ENCODE measurements at places on chromosomes 16 and 17. TPM values are rescaled to one million over a fixed set of nuclear protein-coding genes. Genes with fewer than 3 reads are reported as not detected.

The AOC2 gene
- 0.13 TPM for total RNA-seq

The NUPR1 gene
- 54.8 TPM for total RNA-seq

The SRCAP gene
- total RNA-seq = 9.1 TPM

The GDPD3 gene
- 0.22 TPM for total RNA-seq

The RTN4RL1 gene
- 0.22 TPM for total RNA-seq

The NOS2 gene
- not detected for total RNA-seq

The NAA38 gene
- 71.5 TPM for total RNA-seq

The MYH2 gene
- total RNA-seq = 0.65 TPM

The NEUROD2 gene
- not detected for total RNA-seq

The CPNE7 gene
- 10.1 TPM for total RNA-seq

The ANKRD40CL gene
- not detected for total RNA-seq

The MT1A gene
- total RNA-seq = not detected

- H3K27ac ChIP-seq = peak overlapping the region; percentile 70
- no peaks in the 10 kb centered on the region for H3K27me3 ChIP-seq
- H3K4me3 ChIP-seq = no peak overlapping the region
These were observed 136.7 kb downstream of the XYLT1 start for GRCh38 chr16:17334096-17334495.

GRCh38 chr16:53235851-53236250 is 181.1 kb downstream of the CHD9 start:
- H3K27me3 ChIP-seq = no peaks in the 10 kb centered on the region
- H3K4me1 ChIP-seq = peaks cover 7% of the 10 kb centered on the region
- peak; percentile 41 for DNase-seq
- H3K4me3 ChIP-seq = no peak overlapping the region

DNA sequence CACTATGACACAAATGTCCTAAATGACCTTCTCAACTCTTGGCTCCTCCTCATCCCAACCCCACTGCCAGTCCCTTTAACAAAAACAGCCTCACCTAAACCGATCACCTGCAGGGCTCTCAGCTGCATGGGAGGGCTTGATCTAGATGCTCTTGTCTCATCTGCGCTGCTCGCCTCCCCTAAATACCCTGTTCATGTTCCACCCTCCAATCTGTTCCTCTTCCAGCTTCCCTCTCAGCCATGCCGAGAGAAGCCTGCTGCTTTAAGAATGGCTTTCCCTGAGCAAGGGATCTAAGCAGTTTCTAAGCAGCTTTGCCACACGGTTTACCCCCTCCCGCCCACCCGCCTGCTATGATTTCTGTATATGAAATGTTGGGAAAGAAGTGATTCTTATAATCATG is 23.7 kb downstream of the PIPOX start:
- no peaks in the 10 kb centered on the region for H3K4me1 ChIP-seq
- H3K27ac ChIP-seq = no peak overlapping the region
- no peak for DNase-seq
- no peak overlapping the region for H3K4me3 ChIP-seq
- H3K27me3 ChIP-seq = peaks cover 9% of the 10 kb centered on the region
- H3K36me3 ChIP-seq = no peaks in the 10 kb centered on the region

GRCh38 chr16:2511996-2512734 is 1.6 kb upstream of the ATP6V0C start:
- no peaks in the 10 kb centered on the region for H3K36me3 ChIP-seq
- H3K4me3 ChIP-seq = no peak overlapping the region
- no peaks in the 10 kb centered on the region for H3K27me3 ChIP-seq
- H3K27ac ChIP-seq = no peak overlapping the region

DNA sequence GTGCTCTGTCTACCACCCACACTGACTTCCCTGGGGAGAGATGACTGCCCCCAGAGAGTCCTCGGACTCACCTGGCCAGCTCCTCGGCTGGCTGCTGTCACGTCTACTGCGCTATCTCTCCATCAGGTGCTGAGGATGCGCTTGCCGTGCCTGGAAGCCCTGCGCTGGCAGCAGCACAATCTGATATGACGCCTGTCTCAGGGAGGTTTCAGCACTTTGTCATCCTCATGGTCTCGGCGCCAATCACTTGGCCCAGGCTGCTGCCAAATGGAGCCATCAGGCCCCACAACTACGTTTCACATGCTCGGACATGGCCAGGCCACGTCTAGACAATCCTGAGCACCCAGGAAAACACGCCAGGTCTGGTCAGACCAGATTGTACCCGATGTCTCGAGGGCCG is 46.7 kb downstream of the FOXL1 start:
- no peak for DNase-seq
- no peaks in the 10 kb centered on the region for H3K36me3 ChIP-seq
- H3K27me3 ChIP-seq = no peaks in the 10 kb centered on the region
- H3K4me1 ChIP-seq = no peaks in the 10 kb centered on the region

DNA sequence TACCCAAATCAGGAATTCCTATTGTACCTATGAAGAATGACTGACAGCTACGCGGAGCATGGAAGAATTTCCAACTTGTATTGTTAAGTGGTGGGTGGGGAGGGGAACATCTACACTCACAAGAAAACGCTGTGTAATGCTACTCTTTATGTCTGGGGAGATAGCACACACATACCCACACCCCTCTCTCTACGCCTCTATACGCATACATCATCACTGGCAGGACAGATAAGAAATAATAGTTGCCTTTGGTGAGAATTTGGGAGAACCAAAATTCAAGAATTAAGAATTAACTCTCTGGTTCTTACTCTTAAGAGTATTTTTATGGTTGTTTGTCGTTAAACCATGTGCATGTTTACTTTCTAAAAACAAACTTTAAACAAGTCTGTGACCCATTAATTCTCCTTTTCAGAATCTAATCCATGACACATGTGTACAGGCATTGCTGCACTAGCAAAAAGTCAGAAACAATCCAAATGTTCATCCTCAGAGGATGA is 33.9 kb downstream of the CREBBP start:
- no peak for DNase-seq
- H3K4me1 ChIP-seq = peaks cover 36% of the 10 kb centered on the region
- no peak overlapping the region for H3K27ac ChIP-seq
- no peaks in the 10 kb centered on the region for H3K27me3 ChIP-seq
- no peak overlapping the region for H3K4me3 ChIP-seq

GRCh38 chr16:31141489-31142108 is 6.1 kb upstream of the PRSS8 start:
- H3K4me3 ChIP-seq = peak overlapping the region; percentile 75
- H3K36me3 ChIP-seq = no peaks in the 10 kb centered on the region
- peak overlapping the region; percentile 83 for H3K27ac ChIP-seq

DNA sequence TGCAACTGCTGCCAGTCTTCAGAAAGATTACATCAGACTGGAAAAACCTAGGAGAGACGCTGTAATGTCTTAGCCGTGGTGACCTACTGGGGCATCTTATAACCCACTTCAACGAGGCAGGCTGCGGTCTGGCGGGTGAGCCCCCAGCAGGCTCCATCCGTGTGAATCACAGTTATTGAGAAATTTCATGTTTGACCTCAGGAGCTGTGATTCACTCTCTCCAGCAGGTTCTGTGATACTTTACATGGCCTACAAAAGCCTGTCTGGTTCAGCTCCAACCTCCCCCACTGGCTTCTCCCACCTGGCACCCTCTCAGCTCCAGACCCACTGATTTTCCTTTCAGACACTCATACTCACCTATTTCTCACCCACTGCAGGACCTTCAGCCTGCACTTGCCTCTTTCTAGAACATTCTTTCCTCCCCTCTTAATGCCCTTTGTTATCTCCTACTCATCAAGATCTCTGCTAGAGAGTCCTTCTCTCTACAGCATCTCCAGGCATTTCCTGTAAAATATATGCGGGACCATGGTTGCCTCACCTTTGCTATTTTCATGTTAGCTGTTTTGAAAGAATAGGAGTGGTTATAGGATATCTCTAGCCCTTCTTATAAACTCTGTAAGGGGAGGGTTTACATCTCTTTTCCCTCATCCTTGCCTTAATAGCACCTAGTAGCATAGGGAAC is 227.9 kb downstream of the MAF start:
- DNase-seq = peak; percentile 81
- no peaks in the 10 kb centered on the region for H3K27me3 ChIP-seq
- H3K4me1 ChIP-seq = peaks cover 6% of the 10 kb centered on the region
- H3K27ac ChIP-seq = peak overlapping the region; percentile 26

DNA sequence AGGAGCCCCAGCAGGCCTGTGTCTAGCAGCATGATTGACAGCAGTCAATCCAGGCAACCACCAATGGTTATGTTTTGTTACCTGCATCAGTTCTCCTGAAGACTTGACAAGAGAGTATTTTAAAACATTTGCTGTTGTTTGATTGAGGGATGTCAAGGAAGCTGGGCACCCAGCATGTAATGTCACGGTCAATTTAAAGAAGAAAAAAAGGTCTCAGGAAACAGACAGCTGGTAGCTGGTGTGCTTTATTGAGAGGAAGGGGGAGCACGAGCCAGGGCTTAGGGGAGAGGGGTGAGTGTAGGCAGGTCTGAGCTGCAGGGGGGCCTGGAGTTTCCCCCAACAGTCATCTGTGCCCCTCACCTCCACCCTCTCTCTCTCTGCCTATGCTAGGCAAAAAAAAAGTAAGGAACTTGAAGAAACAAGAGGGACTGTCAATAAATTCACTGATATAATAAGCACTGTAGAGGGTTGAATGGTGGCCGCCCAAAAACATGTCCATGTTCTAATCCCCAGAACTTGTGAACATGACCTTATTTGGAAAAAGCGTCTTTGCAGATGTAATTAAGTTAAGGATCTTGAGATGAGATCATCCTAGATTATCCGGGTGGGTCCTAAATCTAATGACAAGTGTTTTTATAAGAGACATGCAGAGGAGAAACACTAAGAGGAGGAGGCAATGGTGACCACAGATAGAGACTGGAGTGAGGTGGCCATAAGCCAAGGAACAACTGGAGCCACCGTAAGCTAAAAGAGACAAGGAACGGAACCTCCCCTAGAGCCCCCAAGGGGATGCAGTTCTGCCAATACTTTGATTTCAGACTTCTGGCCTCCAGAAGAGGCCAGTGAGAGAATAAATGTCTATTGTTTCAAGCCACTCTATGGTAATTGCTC is 14.5 kb downstream of the TSPOAP1 start:
- DNase-seq = no peak
- no peak overlapping the region for H3K4me3 ChIP-seq
- no peaks in the 10 kb centered on the region for H3K27me3 ChIP-seq
- no peaks in the 10 kb centered on the region for H3K36me3 ChIP-seq
- no peaks in the 10 kb centered on the region for H3K4me1 ChIP-seq

DNA sequence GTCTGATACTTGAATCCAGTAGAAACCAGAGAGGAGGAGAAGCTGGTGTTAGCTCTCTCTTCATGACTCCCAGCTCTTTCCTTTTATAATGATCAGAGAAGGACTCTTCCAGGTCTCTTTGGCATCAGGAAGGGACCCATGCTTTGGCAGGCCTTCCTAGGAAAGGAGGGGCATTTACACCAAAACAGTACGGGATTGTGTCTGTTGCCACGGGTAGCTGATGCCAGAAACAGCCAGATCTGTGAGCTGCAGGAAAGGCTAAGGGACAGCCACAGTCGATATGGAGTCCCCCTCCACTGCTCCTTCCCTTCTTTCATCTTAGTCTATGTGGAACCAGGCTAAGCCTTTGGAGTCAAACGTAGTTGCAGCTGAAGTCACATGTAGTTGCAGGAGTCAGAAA is 9.3 kb downstream of the CEP295NL start:
- H3K4me3 ChIP-seq = no peak overlapping the region
- peaks cover 23% of the 10 kb centered on the region for H3K4me1 ChIP-seq
- no peaks in the 10 kb centered on the region for H3K36me3 ChIP-seq
- H3K27me3 ChIP-seq = no peaks in the 10 kb centered on the region

GRCh38 chr17:57874434-57875289 is 24.8 kb upstream of the MRPS23 start:
- peak; percentile 98 for DNase-seq
- H3K4me1 ChIP-seq = peaks cover 71% of the 10 kb centered on the region
- H3K36me3 ChIP-seq = no peaks in the 10 kb centered on the region

- no peaks in the 10 kb centered on the region for H3K36me3 ChIP-seq
- H3K27me3 ChIP-seq = no peaks in the 10 kb centered on the region
- DNase-seq = peak; percentile 14
- 0 out of 2 replicates have a peak, but pooled peaks cover under 1% of the 10 kb centered on the region for H3K4me1 ChIP-seq
- H3K4me3 ChIP-seq = no peak overlapping the region
These were observed 33.3 kb downstream of the PKD1L3 start for GRCh38 chr16:71966932-71967331.

GRCh38 chr17:9875441-9875840 is 29.6 kb downstream of the RCVRN start:
- DNase-seq = peak; percentile 72
- no peaks in the 10 kb centered on the region for H3K36me3 ChIP-seq
- 0 out of 2 replicates have a peak, but pooled peaks cover 5% of the 10 kb centered on the region for H3K27me3 ChIP-seq

DNA sequence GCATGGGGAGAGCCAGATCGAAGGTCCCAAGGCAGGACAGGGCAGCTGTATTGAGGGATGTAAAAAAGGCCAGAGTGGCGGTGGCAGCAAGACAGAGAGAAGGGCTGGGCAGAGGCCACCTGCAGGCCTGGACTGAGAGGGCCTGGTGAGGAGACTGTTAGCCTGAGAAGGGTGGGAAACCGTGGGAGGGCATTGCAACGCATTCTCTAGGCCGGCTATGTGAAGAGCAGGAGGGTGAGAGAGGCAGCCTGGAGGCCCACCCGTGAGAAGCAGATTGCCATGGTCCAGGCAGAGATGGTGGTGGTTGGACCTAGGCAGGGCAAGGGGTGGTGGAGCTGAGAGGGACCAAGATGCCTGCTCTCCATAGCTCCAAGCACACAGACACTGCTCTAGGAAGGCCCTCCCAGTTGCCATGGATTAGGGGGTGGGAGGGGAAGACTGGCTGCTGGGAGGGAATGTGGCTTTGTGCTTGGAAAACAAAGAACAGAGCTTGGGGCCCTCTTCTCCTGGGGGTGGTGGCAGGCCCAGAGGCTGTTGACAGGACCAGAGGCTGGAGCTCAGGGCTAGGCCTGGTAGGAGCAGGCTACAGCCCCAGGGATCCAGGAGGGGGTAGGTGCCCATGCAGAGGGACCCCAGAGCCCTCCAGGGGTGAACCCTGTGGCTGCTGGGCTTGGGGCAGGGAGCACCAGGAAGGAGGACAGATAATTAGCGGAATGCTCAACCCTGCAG is 12.4 kb upstream of the TCAP start:
- no peaks in the 10 kb centered on the region for H3K36me3 ChIP-seq
- H3K27ac ChIP-seq = no peak overlapping the region
- H3K4me3 ChIP-seq = no peak overlapping the region
- no peaks in the 10 kb centered on the region for H3K4me1 ChIP-seq
- no peaks in the 10 kb centered on the region for H3K27me3 ChIP-seq

- peaks cover 19% of the 10 kb centered on the region for H3K4me1 ChIP-seq
- no peak for DNase-seq
- peak within 1 kb of the TSS; percentile 88 for H3K4me3 ChIP-seq
These were observed at the start of gene GLTPD2 for GRCh38 chr17:4788807-4789700. TSS of gene GLTPD2 (plus strand) at chr17:4788964. CDS start at chr17:4789012, 48 bp downstream.

GRCh38 chr17:46975287-46975686 is 3.8 kb downstream of the RPRML start:
- H3K36me3 ChIP-seq = no peaks in the 10 kb centered on the region
- H3K4me3 ChIP-seq = no peak overlapping the region
- DNase-seq = no peak
- H3K27ac ChIP-seq = no peak overlapping the region
- peaks cover 39% of the 10 kb centered on the region for H3K27me3 ChIP-seq

GRCh38 chr16:11076259-11077018 is 132.1 kb downstream of the CLEC16A start:
- H3K27me3 ChIP-seq = no peaks in the 10 kb centered on the region
- no peak overlapping the region for H3K4me3 ChIP-seq
